ENCODE measurements at places on chromosomes 2 and 18.
A peak's percentile ranks its signal among the peaks of the same experiment; 100 is the strongest.

GRCh38 chr2:10331702-10332401, 29.1 kb downstream of the HPCAL1 start:
- DNase-seq: peak; percentile 74

GRCh38 chr18:77103187-77103850, 29.3 kb downstream of the MBP start:
- DNase-seq: no peak

DNA sequence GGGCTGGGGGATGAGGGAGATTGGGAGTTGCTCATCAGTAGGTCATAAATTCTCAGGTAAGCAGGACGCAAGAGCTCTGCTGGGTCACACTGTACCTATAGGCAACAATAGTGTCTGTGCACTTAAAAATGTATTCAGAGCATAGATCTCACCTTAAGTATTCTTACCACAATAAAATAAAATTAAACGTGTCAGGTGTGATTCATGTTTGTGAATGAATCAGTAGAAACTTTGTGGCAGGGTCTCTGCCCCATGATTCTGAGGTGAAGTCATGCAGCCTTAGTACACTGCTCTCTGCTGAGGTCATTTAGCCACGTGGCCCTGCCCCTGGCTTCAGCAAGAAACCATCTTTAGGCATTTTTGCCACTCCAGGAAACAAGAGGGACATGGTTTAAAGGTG, 253.8 kb downstream of the FBXO15 start:
- no peak for DNase-seq

GRCh38 chr18:60506190-60506589, 133.6 kb upstream of the MC4R start:
- DNase-seq: no peak

DNA sequence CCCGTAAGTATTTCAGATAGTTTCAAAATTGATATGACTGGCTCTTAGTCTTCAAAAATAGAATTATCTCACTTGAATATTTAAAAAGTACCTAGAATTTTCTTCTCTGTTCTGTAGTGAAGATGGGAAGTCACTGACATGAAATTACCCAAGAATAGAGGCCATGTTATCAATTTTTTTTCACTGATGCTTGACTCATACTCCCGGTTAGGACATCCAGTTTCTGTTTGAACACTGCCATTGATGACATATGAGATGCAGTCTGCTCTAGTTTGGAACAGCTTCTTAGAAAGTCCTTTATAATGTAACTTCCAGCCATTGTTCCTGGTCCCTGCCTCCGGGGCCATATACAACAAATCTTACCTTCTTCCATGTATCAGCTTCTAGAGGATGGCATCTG, 26.0 kb downstream of the MAP3K20 start:
- no peak for DNase-seq

DNA sequence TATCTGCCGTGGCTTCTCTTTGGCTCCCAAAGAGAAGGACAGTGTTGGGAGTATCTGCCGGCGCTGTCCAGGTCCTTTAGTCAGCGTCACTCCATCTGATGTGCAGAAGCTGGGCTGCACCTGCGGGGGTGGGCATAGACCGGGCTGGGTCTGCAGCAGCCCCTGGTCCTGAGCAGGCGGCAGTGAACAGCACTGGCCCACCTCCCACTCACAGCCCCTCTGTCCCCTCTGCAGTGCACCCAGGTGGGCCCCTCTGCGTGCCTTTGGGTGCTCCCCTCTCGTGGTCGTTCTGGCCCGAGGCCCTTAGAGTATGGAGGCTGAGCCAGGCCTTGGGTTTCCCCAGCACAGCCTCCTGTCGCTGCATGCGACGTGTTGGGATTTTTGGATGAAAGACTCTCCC, 95.7 kb downstream of the USP40 start:
- no peak for DNase-seq

DNA sequence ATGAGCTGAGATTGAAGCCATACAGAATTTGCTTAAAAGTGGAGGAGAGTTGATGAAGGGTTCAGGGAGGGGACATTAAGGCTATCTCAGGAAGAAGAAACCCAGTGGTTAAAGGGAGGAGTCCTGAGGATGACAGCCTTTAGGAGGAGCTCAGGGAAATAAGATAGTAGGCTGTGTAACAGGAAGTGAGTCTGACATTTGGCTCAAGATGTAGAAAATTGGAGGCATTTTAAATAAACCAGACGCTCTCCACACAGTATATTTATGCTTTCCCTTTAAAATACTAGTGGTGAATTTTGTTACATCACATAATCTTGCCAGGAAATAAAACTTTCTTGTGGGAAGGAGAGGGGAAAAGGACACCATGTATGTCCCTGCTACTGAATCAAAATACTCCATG, 11.6 kb downstream of the KCNH7 start:
- DNase-seq: no peak

DNA sequence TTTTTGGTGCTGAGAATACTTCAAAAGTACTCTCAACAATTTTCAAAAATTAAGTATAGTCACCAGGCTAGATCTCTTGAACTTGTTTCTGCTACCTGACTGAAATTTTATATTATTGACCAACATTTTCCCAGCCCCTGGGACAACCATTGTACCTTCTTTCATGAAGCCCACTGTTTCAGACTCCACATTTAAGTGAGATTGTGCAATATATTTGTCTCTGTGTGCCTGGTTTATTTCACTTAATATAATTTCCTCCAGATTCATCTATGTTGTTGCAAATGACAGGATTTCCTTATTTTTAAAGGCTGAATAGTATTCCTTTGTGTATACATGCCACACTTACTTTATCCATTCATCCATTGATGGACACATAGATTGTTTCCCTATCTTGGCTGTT, 354.2 kb upstream of the VRK2 start:
- no peak for DNase-seq

- DNase-seq: no peak
Measured at GRCh38 chr18:63439334-63439733, 17.1 kb upstream of the VPS4B start.

DNA sequence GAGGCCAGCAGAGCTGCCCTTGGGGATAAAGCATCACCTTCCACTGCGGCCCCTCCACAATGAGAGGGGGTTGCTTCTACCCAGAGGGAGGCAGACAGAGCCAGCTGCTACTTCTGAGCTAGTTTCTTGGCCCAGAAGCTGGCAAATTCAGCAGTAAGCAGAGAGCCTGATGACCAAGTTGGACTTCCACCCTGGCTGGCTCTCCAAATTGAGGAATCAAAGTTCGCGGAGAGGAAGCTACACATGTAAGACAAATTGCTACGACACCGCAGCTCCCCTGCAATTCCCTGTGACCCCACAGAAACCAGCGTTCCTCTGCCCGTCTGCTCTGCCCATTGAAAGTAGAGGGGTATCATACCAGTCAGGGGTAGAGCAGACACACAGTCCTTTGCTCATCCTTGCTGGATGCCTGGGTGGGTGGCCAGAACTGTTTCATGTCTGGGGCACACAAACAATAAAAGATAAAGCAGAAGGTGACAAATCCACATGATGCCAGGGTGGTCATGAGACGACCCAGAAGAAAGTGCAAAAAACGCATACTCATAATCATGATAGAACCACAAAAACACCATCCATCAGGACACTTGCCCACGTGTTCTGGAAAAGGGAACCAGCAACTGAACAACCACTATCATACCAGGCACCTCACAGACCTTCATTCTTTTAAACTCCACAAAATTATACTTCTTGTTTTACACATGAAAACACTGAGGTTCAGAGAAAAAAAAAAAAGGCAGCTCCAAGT, 5.4 kb downstream of the TFCP2L1 start:
- no peak for DNase-seq

DNA sequence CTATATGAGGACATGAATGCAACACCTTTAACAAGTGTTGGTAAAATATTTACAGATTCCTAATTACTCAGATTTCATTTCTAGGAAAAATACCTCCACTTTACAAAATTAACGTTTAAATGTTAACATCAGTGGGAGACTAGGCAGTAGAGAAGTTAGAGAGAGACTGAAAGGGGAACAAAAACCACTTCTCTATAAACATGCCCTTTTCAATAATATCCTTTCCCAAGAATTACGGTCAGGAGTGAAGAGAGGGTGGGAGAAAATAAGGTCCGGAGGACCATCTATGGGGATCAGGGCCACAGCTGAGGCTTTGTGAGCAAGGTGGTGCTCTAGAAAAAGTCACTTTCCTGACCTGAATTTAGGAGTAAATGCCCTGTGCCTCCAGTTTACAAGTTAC, 65.3 kb upstream of the WIPF1 start:
- DNase-seq: no peak

DNA sequence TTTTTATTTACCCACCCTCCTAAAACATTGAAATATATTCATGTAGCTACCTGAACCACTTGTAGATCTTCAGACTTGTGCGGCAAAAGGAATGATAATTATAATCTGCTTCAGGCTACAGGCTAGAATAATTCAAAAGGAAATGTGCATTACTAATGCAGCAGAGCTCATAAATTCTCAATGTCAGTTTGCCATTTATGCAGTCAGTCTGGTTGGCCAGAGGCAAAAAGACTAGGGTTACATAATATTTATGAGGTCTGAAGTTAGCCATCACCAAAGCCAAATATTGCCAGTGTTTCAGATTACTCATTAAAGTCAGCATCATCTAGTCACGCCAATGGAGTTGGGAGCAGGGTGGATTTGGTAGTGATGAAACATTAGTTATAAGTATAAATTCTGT, 38.9 kb downstream of the METAP1D start:
- DNase-seq: no peak

DNA sequence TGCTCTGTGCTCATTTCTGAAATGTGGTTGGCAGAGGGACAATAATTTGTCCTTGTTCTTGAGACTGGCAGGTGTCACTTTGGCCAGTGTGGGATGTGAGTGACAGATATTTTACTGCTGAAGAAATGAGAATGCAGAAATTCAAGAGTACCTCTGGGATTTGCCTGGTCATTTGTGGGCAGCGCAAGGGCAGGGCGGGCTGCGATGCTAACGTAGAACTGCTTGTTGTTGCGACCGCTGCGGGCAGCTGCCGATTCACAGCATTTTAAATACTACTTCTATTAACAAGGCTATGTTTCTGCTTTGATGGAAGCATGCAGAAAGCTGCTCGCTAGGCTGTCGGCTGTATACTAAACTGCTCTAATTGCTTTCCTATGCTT, 268.6 kb downstream of the FIGN start:
- no peak for DNase-seq

DNA sequence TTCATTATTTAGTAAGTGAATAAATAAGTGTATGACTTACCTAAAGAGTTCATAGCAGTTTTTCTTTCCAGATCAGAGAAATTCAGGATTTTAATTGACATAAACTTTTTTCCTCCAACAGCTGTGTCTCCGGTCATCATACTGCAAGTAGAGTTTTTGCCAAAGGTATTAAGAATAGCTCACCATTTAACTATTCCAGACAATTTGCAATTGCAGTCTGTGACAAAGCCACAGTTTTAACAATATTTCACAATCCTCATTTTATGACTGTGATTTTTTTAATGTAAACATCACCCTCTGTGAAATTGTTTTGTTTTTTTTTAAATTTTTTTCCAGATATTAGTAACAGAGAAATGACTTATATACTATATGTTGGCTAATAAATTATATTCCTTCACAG, 199.1 kb downstream of the TRIB2 start:
- DNase-seq: no peak

GRCh38 chr2:9909106-9909505, 42.4 kb upstream of the GRHL1 start:
- no peak for DNase-seq

DNA sequence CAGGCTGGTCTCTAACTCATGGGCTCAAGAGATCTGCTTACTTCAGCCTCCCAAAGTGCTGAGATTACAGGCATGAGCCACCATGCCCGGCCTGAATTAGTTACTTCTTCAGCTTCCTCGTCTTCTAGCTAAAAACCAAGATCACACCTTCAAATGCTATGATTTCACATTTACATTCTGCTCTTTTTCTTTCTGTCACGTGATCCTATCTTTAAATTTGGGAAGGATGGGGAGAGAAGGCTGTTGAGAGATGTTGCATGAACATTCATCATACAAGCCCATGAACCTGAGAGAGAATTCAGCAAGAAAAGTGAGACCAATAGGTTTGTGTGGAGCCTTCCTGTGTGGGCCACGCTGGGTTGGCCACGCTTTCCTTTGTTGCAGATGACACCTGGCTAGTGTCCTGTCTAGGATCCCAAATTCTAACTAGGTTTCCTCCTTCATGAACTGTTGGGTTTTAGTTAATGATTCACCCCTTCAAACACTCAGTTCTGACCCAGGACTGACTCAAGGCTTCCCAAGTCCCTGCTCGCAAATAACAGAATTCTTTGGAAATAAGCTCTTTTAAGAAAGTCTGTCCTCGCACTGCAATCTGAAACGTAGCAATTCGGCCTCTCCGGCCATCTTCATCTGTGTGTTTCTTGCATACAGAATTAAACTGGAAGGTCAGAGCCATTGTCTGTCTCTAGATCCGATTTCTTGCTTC, 57.3 kb upstream of the CREB1 start:
- no peak for DNase-seq

DNA sequence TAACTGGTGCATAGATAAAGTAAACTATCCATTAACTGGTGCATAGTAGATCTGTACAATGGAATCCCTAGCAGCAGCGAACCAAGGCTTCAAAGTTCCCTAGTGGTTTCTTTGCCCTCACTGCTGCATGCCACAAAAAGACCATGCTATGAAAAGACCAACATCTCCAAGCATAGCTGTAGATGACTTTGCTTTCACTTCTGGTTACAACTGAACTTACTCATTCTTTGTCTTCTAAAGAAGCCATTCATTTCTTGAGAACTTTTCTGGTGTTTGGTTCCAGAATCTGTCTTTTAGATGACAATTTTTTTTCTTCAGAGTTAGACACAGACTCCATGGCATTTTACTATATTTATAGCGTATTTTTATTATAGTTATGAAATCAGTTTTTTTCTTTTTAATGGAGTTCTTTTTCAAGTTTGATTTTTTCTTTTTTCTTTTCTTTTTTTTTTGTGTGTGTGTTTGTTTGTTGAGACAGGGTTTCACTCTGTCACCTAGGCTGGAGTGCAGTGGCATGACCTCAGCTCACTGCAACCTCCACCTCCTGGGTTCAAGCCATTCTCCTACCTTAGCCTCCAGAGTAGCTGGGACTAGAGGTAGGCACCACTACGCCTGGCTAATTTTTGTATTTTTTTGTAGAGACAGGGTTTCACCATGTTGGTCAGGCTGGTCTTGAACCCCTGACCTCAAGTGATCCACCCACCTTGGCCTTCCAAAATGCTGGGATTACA, 63.6 kb downstream of the SLC35F5 start:
- no peak for DNase-seq

- DNase-seq: no peak
Measured at GRCh38 chr2:74620671-74621070, 27.5 kb downstream of the M1AP start.

GRCh38 chr2:75571730-75572430, 11.1 kb upstream of the EVA1A start:
- DNase-seq: no peak

Data from NCI-H2029 (cell line).